ENCODE measurements at places on chromosomes 16 and 17.

DNA sequence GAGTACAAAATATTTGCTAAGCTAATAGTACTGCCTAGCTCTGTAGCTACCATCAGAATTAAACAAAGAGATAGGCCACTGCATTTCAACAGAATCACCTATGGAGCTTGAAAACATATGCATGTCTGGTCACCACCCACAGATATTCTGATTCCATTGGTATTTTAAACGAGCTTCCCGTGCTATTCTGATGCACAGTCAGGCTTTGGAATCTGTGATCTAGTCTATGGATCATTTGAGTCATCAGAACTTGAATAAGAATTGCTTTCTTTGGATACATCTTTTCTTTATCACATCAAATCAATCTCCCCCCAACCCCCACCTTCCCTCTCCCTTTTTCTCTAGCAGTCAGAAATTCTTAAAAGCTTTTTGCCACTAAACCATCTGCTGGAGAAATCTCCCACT is 124.7 kb downstream of the NPIPB5 start:
- DNase-seq: no peak

DNA sequence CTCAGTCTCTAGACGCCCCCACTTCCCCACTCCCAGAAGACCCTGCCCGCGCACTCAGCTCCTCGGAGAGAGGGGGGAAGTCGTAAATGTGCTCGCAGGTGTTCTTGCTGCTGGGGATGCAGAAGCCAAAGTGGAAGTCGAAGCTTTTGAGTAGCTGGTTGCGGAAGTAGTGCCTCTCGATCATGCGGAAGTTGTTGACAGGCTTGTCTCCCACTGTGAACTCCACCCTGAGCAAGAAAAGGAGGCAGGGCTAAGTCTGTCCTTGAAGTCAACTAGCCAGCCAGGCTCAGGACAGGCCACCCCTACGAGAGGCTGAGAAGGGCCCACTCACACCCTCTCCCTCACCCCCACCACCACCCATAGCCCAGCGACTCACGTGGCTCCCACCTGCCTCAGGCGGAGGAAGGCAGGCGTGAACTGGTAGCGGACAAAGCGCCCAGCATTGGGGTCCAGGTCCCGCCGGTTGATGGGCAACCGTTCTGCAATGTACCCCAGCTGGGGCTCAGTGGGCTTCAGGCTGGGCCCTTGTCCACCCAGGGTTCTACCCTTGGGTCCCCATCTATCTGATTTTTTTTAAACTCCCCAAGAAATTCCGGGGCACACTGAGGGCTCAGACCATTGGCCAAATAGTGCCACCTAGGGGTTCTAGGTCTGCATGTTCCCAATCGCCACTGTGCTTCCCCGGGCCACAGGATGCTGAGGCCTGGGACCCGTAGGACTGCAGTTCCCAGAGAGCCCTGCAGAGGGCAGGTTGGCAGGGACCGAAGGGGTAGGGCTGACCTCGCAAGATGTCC is 4.6 kb downstream of the UNC119 start:
- DNase-seq: peak; percentile 84

DNA sequence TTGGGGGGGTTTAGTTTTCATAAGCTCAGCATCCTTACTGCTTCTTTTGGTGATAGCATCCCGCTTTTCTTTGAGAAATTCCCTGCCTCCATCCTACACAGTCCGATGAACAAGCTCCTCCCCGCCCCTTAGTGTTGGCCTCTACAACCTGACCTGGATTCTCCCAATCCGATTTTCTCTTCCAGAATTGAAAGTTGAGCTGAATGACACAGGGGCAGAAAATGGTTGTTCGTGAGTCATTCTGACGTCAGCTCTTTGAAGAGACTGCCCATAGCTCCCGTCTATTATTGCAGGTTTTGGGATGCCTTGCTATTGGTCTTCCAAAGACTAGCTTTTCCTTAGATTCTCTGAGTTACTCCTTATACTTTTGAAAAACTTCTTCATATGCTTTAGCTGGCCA is 279.7 kb downstream of the SLC39A11 start:
- DNase-seq: no peak

- no peak for DNase-seq
Measured at GRCh38 chr16:63655846-63656245, 1466.0 kb downstream of the CDH11 start.

DNA sequence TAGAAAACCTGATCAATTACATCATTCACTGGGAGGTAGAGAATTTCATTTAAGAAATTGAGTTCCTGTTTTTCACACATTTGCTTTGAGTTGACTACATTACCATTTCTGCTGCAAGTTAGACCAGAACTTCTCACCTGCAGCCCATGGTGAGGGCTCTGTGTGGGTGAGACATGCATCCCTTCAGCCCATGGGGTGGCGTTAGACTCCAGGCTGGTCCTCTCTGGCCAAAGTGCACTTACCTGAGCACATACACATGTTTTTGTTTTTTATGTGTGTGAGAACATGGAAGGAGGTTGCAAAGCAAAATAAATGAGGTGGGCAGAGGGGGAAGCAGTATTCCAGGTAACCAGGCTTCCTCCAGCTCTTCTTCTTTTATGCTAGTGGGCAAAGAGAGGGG is 470.2 kb downstream of the PMP22 start:
- DNase-seq: no peak

DNA sequence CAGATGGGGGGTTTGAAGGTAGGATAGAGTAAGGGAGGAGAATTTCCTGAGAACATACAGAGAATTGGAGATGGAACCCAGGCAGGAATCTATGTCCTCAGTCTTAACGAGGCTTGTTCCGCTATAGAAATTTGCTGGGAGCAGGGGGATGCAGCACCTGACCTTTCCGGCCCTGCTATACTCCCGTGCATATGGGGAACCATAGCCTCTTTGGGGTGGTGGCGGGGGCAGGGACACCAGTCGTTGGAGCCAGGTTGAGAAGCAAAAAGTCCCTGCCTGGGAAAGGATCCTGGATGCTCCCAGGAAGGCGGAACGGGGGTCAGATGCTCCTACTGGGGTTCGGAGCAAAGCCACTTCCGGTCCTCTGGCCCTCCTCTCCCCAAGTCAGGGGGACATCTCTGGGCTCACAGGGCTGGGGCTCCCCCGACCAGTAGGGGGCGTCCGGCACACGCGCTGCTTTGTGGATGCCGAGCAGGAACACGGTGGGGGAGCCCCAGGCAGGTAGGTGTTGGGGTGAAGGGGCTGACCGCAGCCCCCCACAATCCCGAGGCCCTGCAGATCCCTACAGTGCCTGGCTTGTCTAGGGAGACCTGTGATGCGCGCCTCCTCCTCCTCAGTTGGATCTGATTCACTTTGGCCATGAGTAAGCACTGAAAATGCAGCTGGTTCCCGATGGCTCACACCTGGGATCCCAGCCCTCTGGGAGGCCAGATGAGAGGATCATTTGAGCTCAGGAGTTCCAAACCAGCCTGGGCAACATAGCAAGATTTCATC is 15.5 kb upstream of the TFAP4 start:
- peak; percentile 83 for DNase-seq

- no peak for DNase-seq
Measured at GRCh38 chr16:4325253-4325758, 9.4 kb downstream of the GLIS2 start.

DNA sequence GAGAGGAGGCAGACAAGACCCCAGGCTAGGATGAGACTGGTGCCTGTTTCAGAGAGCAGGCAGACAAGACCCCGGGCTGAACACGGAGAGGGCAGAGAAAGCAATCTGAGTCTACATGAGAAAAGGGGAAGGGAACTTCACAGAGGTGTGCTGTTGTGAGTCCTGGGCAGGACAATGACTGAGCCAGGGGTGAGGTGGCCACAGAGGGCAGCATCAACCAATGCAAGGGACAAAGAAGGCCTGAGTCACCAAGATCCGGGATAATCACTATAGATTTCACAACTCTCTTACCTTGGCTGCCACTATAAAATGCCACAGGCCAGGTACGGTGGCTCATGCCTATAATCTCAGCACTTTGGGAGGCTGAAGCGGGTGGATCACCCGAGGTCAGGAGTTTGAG is 89.0 kb downstream of the SLC39A11 start:
- no peak for DNase-seq

DNA sequence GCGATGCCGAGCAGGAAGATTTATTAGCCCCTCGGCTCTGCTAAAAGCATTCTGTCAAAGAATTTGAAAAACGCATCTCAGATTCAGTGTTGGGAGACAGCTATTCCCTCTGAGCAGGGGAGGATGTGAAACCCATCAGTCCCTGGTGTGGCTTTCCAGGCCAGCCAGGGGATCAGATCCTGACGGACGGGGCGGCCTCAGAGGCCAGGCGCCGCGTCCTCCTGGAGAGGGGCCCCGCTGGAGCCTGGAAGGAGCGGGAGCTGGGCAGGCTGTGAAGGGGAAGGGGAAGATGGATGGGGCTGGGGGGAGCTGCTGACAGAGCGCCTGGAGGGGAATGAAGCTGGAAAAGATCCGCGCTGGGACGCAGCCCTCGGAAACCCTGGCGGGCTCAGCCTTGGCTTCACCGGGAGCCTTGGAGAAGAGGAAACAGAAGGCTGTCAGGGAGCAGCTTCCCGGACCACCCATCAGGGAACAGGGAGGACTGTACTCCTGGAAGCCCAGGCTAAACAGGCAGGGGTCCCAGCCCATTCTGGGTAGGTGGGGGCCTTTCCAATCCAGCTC is 358.0 kb downstream of the C16orf95 start:
- DNase-seq: peak; percentile 71

DNA sequence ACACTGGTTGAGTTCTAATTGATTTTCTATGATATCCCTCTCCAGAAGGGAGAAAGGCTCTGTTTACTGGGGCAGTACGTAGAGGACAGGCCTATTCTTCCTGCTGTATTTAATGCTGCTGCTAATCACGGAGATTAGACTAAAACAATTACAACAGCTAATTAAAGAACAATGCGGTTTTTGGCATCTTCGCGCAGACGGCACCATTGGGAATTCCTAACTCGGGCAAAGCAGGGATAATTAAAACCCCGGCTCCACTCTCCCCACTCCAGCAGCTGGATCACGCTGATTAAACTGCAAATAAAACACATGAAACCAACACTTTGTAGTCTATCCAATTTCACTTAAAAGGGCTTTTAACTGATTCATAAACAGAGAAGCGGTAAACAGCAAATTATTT is 147.6 kb downstream of the XYLT1 start:
- no peak for DNase-seq

- DNase-seq: no peak
Measured at GRCh38 chr17:64016231-64016784, 4.1 kb downstream of the ICAM2 start.

DNA sequence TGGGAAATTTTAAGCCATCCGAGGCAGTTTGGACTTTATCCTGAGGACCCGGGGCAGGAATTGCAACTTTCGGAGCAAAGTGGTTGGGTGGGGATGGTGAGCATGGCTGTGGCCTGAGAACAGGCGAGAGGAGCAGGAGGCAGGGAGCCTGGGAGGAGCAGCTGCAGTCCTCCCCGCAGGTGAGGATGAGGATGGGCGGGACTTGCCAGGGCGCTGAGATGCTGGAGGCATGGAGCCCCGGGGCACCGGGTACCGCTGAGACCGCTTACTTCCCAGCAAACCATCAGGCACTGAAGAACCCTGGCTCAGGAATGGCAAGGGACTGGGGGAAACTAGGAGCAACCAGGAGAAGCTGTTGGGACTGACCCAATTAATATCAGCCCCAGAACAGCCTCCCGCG is 210.8 kb downstream of the GSG1L start:
- DNase-seq: no peak

DNA sequence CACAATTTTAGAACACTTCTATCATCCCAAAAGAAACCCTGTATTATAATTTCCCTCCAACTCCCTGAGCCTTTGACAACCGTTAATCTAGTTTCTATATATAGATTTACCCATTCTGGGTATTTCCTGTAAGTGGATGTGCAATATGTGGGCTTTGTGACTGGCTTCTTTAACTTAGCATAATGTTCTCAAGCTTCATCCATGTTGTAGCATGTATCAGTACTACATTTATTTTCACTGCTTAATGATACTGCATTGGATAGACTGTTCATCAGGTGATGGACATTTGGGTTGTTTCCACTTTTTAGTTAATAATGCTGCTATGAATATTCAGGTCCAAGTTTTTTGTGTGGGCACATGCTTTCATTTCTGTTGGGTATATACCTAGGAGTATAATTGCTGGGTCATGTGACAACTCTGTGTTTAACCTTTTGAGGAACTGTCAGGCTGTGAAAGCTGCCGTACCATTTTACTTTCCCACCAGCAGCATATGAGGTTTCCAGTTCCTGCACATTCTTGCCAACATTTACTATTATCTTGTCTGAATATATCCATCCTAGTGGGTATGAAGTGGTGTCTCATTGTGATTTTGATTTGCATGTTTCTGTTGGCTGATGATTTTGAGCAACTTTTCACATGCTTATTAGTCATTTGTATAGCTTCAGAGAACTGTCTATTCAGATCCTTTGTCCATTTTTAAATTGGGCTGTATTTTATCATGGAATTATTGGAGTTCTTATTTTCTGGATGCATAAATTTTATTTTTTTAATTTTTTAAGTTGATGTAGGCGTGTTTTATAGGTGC is 16.4 kb downstream of the REXO5 start:
- no peak for DNase-seq

DNA sequence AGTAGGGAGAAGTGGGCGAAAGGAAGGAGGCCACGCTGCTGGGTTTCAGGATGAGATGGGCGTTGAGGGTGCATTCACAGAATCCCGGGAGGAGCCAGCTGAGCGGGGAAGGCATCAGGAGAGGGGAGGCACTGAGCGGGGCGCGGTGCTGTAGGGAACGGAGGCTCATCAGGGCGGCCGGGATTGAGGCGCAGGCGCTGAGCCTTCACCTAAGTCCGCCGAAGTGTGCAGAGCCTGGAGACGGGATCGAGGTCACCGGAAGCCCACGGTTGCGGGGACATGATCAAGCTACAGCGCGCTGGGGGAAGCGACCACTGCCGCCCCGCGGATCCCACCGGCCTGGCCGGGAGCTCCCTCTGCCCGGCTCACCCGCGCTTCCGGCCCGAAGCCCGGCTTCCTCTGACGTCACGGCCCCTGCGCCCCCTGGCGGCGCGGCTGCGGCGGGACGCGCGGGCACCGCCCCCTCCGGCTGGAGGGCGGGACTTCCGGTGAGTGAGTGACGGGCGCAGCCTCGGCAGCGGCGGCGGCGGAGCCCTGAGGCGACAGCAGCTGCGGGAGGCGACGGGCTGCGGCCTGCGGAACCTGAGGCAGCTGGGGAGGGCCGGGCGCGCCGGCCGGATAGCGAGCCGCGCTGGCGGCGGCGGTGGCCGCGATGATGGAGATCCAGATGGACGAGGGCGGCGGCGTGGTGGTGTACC is at the start of gene MAPK8IP3:
MAPK8IP3 (plus strand) TSS at position 508 of the 698 bp plus-strand sequence; CDS start at position 653, 145 bp downstream.
- peak; percentile 98 for DNase-seq

GRCh38 chr17:49513044-49513395 is 17.9 kb downstream of the NGFR start:
- DNase-seq: no peak

DNA sequence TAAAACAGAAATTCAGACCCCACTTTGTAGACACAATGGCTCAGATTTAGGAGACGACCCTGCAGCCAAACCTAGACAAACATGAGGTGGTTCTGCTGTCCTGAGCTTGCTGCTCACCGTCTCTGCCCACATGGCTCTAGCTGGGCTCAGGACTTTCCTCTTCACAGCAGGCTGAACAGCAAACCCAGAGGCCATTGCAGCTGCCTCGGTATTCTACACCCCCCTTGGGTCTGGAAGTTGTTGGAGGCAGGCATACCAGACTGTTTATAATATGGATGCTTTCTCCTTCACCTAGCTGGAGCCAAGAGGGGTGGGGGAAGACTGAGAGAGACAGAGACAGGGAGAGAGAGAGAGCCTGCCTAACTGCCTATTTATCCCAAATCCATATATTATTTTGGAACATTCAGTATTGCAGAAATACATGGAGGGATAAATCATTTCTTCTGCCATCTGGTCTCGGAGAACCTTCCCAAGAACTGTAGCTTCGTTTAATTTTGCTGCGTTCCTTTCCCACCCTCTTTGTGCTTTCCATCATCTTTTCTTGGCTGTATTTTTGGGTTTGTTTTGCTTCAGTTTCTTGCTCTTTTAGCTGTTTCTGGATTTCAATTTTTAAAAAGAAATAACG is 628.2 kb upstream of the RBFOX1 start:
- peak; percentile 2 for DNase-seq

- DNase-seq: peak; percentile 18
Measured at GRCh38 chr17:2335726-2336214, 487 bp downstream of the TSR1 start.
